ENCODE measurements at places on chromosomes 4 and X.

DNA sequence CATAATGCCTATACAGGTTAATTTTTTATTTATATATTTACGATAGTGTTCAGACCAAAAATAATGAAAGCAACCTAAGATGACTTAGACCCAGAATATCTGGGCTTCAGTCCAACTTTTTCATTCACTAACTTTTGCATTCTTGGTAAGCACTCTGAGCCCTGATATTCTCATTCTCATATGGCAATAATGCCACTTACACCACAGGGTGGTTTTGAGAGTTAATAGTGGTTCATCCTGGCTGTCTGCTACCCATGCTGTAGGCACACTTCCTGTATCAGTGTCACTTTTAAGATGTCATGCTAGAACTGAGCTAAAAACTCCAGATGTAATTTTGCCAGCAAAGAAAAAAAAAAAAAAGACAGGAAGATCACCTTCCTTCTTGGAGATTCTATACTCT lies 508.7 kb upstream of the FMR1 start:
- no peak for DNase-seq

DNA sequence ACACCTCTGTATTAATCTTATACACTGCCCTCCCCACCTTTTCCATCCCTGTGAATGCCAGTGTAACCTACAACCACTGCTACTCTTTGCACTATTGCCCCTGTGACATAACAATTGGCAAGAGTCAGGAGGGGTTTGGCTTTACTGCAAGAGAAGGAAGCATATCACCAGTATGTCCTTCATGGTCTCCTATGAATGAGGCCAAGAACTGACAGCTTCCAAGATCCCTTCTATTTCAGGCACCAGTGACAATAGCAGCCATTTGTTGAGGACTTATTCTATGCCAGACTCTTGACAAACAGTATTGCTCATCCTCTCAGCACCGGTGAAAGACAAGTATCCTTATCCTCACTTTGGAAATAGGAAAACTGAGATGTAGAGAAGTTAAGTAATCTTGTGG lies 363.9 kb downstream of the MID1IP1 start:
- no peak for DNase-seq

- no peak for DNase-seq
These were observed at the start of gene HEPH for GRCh38 chrX:66163849-66164411. HEPH (plus strand) TSS chrX:66164247; CDS start chrX:66170571, 6,324 bp downstream.

DNA sequence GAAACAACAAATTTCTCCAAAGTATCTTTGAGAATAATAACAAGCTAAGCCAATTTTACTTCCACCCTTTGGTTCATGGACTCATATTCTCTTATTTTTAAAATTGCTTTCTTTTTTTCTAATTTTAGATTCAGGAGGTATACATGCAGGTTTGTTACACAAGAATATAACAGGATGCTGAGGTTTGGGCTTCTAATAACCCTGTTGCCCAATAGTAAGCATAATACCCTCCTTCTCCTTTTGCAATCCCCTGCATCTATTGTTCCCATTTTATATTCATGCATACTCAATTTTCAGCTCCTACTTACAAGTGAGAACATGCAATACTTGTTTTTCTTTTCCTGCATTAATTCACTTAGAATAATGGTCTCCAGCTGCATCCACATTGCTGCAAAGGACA lies 202.3 kb upstream of the FSTL5 start:
- no peak for DNase-seq

GRCh38 chr4:122668241-122668640 lies 47.4 kb upstream of the IL21 start:
- DNase-seq: no peak

DNA sequence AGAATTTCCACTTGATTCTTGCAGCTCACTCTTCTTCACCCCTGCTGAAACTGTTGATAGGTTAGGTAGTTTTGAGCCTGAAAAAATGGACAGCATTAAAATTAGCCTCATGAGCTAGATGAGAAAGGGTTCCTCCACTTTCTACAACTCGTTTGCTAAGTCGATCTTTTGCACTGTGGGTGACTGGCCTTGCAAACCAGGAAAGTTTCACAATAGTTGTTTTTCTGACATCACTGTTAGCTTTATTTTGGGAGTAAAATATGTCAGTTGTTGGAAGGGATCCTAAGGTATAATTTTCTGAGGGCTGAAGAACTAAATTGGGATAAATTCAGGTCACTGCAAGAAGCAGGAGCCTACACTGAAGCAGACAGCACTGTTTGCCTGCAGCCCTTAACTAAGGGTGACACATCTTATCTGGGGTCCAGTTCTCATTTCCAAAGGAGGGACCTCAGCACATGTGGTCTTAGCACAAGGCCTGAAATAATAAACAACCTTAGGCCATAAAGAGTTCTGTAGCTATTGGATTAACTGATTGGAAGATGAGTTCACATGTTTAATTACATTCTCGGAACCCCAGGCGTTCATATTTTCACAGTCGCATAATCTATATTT lies 29.1 kb downstream of the ANAPC4 start:
- no peak for DNase-seq

DNA sequence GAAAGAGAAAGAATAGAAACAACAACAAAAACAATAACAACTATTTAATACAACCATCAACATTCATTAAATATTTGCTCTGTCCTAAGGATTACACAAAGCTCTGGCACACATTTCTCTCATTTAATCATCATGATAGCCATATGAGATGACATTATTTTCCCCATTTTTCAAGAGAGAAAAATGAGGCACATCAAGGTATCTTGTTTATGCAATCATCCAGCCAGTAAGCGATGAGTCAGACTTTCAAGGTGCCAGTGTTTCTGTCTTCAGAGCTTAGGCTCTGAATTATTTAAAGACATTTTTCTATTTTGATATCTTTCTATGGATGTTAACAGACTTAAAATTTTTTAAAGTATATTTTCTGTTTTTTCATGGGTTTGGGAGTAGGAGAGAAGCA lies 541.8 kb upstream of the SMIM31 start:
- no peak for DNase-seq

GRCh38 chrX:19382555-19383145 lies 38.9 kb downstream of the PDHA1 start:
- no peak for DNase-seq

GRCh38 chrX:96382018-96382417 lies 302.6 kb upstream of the DIAPH2 start:
- no peak for DNase-seq

- DNase-seq: no peak
These were observed 129.4 kb downstream of the CNKSR2 start for GRCh38 chrX:21503593-21503992.

GRCh38 chrX:80016182-80016581 lies 1.6 kb downstream of the TBX22 start:
- DNase-seq: no peak

- no peak for DNase-seq
These were observed 27.0 kb upstream of the TSPAN5 start for GRCh38 chr4:98685225-98686042.
